ENCODE measurements at places on chromosomes 13 and 19.

DNA sequence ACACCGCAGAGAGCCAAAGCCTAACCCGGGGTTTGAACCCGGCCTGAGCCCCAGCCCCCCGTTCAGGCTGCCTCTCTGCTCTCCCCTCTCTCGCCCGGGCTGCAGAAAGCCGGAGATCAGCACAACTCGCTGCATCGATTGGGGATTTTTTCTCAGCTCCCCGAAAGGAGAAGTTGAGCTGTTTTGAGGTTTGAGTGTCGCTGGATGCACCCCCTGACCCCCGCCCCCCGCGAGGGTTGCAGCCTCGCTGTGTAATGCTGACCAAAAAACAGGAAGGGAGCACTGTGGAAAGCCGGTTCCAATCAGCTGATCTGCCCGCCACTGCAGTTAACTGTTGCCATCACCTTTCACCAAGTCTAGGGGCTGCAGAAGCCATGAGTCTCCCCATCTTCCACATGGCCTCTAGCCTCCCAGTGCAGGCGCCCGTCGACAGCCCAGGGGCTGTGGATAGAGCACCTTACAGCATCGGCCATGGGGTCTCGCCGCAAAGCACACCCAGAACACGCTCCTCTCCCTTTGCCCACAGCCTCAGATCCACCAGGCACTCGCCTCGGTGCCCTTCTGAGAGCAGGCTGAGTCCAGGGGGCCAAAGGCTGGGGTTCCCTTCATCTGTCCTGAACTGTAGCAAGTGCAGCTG is 34.5 kb downstream of the MYO9B start:
- no peak for DNase-seq

- DNase-seq: no peak
Observed at GRCh38 chr13:93646245-93646644, 419.6 kb downstream of the GPC6 start.

- DNase-seq: no peak
Observed at GRCh38 chr19:38360839-38361631, 13.3 kb upstream of the PSMD8 start.

GRCh38 chr13:76937281-76937820 is 11.0 kb upstream of the ACOD1 start:
- no peak for DNase-seq

- DNase-seq: no peak
Observed at GRCh38 chr13:23325191-23325590, 108.3 kb downstream of the SACS start.

- no peak for DNase-seq
Observed at GRCh38 chr19:1917146-1917545, 11.9 kb downstream of the ADAT3 start.

DNA sequence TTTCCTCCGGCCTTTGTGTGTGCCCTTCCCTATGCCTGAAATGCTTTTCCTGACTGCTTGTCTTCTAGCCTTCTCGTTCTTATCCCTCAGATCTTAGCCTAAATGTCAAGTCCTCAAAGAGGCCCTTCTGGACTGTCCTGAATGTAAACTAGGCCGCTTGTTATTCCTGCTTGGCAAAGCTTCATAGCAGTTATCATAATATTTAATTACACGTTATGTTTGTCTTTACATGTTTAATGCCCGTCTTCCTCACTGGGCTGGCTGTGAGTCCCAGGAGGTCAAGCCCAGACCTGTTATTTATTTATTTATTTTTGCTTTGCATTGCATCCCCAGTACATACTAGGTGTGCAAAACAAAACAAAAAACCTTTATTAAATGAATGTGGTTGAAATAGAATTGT is 62.7 kb downstream of the SIPA1L3 start:
- DNase-seq: no peak

DNA sequence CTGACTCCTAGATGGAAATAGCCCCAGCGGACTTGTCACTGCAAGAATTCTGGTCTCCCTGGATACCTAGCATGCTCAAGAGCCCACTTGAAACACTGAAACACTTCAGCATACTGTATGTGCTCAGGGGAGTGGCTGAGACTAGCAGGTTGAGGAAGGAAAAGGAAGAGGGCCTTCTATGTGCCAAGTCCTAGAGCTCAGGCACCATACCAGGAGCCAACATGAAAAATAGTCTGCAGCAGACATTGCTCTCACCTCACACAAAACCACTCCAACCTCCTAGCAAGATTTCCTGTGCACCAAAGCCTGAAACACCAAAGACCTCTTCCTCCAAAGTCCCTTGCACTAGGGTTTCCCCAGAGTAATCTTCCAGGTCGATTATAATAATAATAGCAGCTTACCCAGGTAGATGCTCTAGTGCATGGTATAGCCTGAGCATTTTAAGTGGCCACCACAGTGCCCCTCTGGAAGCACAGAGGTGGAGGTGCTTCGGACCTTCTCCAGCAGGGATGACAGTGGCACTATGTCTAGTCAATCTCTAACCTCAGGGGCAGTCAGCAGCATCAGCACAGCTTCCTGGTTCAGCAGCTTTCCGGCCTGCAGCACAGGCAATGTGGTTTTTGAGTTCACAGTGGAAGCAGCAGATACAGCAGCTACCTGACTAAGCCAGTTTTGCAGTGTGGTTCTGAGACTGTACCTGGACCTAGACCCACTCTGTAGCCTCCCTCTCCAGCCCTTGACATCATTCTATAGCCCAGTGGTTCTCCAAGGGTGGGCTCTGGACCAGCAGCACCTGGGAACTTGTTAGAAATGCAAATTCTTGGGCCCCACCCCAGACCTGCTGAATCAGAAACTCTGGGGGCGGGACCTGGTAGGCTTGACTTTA is 45.6 kb upstream of the UBE2L5 start:
- DNase-seq: peak; percentile 43

DNA sequence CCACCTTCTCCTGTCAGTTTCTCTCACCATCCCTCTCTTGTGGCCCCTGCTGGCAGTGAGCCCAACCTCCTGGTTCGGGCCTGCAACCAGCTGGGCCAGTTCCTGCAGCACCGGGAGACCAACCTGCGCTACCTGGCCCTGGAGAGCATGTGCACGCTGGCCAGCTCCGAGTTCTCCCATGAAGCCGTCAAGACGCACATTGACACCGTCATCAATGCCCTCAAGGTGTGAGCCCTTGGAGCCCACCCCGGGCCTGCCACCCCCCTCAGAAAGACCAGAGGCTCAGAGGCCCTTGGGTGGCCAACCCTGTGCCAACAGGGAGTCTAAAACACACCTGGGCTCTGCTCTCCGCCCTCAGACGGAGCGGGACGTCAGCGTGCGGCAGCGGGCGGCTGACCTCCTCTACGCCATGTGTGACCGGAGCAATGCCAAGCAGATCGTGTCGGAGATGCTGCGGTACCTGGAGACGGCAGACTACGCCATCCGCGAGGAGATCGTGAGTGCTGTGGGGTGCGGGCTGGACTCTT is 13.8 kb downstream of the FUZ start:
- no peak for DNase-seq

DNA sequence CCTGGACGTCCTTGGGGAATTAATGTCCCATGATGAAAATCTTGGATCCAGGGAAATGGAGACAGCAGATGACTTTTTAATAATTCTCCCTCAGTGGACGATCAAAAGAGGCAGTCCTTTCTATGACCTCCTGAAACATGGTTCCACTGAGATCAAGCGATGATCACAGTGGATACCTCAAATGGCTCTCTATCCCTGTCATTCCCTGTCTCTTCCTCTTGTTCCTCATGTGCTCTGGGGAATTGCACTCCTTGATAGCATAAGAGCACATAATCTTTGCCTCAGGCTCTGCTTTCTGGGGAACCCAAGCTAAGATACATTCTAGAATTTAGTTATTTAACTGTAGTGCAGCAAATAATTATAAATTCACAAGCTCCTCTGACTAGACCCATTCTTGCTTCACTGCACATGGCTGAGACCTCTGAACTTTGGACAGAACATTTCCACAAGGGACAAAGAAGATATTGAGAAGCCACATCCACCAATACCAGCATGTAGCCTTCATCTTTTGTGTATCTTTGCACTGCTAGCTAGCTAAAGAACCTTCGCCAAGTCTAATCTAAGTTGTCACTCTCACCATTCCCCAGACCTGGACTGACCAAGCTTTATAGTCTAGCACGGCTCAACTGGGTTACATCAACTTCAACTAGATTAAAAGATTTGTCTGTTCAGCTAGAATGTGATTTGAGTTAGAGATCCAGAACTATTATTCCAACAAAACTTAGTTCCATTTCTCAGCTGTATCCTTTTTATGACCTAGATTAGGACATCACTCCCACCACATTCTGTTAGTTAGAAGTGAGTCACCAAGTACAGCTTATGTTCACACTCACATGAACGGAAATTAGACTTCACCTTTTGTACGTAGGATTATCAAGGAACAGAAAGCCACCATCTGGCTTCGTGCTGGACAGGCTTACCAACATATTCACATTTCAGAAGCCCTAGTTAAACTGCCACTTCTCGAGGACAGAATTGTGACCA is 142.7 kb downstream of the SUCLA2 start:
- no peak for DNase-seq

DNA sequence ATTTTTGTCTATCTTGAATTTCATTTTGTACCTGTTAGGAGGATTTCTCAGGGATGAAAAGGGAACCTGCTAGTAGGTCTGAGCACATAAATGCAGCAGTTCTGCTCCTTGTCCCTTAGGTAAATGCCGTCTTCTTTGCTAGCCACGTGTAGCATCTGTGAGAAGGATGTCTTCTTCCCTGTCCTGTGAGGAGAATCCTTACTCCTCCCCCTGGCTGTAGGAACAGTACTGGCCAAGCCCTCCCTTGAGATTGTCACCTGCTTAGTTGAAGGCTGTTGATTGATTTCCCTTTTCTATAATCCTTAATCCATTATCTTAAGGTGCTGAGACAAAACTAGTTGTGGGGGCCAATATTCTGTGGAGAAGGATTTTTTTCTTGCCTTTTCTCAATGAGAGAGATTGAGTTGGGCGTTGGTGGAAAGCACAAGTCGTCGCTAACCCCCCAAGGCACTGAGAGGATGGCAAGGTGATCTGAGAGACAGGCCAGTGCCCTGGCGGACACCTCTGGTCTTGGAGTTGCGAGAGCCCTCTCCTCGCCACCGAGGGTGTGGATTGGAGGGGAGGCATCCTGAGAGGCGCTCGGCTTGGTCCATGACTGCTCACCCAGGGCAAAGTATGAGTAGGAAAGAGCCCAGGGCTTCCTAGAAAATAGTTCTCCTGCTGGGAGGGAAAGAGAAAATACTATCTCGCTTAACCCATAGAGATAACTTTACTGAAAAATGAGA is 216.7 kb downstream of the ATP8A2 start:
- no peak for DNase-seq

DNA sequence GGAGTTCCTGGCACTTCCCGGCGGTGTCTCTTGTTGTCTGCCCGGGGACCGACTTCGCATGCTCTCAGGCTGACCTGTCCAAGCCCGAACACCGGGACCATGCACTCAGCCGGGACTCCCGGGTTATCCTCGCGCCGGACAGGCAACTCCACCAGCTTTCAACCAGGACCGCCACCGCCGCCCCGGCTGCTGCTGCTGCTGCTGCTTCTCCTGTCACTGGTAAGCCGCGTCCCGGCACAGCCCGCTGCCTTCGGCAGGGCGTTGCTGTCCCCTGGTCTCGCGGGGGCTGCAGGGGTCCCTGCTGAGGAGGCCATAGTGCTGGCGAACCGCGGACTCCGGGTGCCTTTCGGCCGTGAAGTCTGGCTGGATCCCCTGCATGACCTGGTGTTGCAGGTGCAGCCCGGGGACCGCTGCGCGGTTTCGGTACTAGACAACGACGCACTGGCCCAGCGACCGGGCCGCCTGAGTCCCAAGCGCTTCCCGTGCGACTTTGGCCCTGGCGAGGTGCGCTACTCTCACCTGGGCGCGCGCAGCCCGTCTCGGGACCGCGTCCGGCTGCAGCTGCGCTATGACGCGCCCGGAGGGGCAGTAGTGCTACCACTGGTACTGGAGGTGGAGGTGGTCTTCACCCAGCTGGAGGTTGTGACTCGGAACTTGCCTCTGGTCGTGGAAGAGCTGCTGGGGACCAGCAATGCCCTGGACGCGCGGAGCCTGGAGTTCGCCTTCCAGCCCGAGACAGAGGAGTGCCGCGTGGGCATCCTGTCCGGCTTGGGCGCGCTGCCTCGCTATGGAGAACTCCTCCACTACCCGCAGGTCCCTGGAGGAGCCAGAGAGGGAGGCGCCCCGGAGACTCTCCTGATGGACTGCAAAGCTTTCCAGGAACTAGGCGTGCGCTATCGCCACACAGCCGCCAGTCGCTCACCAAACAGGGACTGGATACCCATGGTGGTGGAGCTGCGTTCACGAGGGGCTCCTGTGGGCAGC is 661 bp downstream of the FREM2 start:
- DNase-seq: no peak

DNA sequence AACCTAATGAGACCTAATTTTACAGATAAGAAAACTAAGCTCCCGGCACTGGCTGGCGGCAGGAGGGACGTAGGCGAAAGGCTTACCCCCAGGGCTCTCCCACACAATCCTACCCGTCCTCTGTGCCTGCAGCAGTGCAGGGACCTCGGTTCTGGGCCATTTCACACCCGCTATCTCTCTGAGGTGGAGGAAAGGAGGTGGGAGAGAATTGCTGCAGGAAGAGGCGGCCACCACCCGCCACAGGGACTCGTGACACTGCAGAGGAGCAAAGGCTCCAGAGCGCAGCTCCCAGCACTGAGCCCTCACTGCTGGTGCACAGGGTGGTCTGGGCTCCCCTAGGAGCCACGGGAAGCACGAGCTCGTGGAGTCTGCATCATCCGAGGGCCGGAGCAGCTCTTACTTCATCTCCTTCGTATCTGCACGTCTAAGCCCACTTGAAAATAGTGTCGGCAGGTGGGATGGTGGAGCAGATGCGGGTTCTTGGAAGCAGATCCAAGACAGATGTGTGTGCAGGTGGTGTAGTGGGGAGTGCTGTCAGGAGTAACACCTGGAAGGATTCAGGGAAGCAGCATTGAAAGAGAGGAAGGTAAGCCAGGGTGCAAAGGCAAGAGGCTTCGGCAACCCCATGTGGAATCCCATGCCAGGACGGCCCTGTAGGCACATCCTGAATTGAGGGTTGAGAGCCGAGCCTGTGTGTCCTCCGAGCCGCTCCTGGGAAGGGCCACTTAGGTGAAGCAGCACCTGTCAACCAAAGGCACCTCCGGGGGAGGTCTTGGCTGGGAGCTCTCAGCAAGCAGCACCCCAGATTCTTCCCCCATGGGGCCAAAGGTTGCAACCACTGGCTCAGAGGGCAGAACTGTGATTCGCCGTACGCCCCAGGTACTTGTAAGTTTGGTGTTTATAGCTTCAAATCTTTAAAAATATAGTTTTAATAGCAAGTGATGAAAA is 115.8 kb upstream of the SPACA7 start:
- DNase-seq: no peak
